AML-193 (cell line): ENCODE measurements at places on chromosomes 5 and 9.

GRCh38 chr5:96816411-96816939 lies 8.7 kb upstream of the ERAP1 start:
- DNase-seq = peak; percentile 44

GRCh38 chr5:4551034-4551433 lies 589.1 kb upstream of the ADAMTS16 start:
- DNase-seq = no peak

DNA sequence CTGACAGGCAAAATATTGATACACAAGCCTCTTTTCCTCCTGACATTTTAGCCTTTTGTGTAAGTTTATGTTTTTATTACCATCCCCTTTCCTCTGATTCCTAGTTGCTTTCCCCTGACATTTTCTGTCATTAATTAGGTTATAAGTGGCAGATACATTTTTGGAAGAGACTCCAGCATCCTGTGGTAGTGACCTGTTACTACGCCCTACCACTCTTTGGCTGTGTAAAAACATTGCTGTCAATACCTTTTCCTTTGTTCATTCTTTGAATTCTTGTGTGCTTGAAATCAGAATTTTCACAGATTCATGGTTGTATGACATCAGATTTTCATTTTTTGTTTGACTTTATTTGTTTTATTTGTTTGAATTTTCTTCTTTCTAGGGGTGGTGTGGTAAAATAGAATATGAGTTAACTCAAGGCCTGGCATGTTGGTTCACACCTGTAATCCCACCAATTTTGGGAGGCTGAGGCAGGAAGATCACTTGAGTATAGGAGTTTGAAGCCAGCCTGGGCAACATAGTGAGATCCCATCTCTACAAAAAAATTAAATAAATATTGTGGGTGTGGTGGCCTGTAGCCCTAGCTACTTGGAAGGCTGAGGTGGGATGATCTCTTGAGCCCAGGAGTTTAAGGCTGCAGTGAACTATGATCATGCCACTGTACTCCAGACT lies 43.4 kb downstream of the UBE2R2 start:
- DNase-seq = no peak

- DNase-seq = no peak
Measured at GRCh38 chr9:124813501-124814163, 36.7 kb downstream of the OLFML2A start.
